ENCODE measurements at places on chromosomes 16 and 17.

DNA sequence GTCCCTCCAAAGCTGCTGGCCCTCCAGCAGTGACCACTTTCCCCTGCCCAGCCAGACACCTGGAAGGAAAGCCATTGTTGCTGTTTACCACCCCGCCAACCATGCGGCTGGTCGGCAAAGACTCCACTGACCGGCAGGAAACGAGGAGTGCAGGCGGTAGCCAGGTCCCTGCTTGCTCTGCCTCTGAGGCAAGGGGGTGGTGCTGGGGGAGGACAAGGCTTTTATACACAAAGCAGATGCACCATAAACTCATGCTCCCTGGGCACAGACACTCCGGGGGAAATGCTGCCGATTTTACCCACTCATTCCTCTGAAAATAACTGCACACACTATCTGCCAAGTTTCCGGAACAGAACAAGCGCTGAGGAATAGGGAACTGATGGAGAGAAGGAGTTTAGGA, 62.8 kb upstream of the GRIN2A start:
- no peak for DNase-seq

DNA sequence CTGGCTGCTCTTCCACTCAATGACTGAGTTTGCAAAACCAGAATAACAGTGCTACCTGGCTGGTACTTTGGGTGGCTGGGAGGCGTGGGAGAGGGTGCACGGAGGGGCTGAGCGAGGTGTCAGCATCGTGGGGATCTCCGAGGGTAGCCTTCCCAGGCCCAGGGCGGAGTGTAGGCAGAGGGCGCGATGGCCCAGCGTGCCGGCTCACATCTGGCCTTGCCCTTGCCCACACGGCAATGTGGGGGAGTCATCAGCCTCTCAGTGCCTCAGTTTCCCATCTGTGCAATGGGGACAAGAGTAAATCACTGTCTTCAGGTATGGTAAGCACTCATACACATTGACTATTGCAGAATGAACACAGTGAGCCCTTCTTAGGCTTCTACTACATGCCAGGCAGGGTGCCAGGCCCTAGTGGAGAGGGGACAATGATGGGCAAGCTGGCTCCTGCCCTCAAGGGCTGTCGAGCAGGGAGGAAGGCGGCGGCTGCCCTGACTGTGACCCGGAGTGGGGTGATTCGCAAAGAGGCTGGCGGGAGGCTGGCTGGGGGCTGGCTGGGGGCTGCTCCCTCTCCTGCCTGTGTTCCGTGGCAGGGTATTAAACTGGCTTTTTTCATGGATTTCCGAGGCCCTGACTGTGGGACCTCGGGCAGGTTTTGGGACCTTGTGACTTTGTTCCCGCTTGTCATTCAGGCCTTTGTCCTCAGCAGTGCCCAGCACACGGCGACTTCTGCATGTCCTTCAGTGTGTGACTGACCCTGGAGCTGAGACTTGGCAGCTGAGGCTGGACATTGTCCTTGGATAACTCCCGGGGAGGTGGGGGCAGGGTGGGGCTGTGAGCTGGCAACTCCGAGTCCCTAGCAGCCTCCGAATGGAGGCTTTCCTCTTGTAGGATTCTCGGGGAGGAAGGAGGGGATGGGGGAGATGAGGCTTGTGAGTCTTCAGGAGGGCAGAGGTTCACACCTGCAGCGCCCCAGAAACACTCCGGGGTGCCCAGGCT, 243.1 kb downstream of the SEC14L1 start:
- no peak for DNase-seq

GRCh38 chr16:78538919-78539318, 439.5 kb downstream of the WWOX start:
- peak; percentile 59 for DNase-seq

- DNase-seq: no peak
These were observed 282.8 kb downstream of the FTO start for GRCh38 chr16:53986793-53987192.

- no peak for DNase-seq
These were observed 12.4 kb upstream of the CYB561 start for GRCh38 chr17:63458478-63458877.

DNA sequence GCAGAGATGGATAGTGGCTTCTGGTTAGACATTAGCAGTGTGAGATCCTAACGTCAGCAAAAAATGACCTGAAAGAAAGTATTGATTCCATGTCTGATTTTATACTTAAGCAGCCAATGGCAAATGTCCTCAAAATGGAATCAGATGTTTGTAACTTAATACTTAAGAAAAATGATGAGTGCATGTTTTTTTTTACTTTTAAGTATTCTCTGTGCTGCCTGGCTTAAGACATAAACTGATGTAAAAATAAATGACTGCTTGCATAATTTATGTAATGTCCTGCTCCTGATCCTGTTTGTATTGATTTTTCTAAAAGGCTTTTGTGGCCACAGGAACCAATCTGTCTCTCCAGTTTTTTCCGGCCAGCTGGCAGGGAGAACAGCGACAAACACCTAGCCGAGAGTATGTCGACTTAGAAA, 7.4 kb downstream of the CBFB start:
- no peak for DNase-seq

GRCh38 chr16:88534638-88535190, 35.5 kb upstream of the ZC3H18 start:
- DNase-seq: peak; percentile 79

- DNase-seq: peak; percentile 68
These were observed 169.1 kb downstream of the XYLT1 start for GRCh38 chr16:17301593-17302135.

DNA sequence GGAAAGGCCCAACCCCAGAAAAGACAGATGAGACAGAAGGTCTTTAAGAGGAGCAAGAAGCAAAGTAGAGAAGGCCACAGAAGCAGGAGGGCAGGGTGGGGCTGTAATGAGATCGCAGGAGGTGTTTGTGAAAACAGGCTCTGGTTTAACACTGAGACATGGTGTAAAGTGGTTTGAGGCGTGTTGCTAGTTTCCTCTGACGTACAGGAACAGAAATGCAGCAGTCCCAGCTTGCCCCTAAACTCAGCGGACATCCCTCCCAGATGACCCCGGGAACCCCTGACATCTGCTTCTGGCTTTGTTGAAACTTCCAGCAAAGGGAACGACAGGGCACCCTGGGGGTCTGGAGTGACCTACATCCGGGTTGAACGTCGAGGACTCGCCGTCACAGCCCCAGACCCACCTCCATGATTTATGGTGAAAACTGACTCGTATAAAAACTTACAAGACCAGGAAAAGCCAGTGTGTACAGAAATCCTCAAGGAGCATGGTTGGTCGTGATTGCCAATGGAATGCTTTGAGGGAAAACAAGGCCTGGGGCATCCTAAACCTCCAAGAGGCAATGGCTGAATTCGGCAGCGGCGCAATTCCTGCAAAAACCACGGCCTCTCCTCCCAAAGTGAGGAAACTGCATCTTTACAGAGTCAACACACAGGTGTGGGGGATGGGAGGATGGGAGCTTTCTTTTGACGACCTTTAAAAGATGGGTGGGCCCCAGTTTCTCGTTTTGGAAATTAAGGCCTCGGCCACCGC, 25.8 kb downstream of the LITAF start:
- no peak for DNase-seq

DNA sequence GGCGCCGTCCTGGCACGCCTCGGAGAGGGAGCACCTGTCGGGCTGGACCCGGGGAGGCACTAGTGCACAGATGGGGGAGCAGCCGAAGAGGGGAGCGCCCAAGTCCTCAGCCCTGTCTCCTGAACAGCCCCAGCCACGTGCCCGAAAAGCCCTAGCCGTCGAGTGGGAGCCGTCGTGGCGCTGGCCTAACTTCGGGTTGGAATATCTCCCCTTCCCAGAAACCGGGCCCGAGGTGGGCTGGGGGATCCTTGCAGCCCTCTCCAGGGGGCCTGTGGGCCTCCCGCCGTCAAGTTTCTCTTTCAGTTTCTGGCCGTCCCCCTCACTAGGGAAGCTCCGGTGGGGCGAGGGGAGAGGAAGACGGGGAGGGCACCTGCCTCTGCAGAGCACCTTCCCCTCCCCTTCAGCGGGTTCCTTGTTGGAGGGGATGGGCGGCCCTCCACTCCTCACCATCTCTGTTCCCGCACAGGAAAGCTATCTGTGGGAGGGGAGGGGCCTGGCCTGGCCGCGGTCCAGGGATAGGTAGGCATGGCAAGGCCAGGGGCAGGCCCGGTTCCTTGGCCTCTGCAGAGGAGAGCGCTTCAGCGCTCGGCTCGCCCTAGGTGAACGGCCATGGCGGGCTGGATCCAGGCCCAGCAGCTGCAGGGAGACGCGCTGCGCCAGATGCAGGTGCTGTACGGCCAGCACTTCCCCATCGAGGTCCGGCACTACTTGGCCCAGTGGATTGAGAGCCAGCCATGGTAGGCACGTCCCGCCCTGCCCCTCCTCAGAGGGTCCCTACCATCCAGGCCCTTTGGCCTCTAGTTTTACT, 709 bp downstream of the STAT5A start:
- no peak for DNase-seq

DNA sequence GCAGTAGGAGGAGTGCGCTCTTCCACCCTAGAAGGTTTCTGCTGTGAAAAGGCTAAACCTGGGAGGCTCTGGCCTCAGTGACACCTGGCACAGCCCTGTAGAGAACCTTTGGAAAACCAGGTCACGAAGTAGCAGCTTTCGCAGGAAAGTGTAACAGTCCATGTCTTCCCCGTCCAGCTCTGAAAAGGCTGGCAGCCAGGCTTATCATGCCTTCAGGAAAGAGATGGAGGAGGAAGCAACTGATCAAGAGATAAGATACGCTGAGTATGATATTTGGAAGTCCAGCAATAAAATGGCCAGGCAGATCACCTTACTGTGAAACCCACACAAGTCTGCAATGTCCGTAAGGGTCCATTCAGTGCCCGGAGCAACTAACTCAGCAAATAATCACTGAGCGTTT, 22.3 kb downstream of the TUBD1 start:
- DNase-seq: no peak

- DNase-seq: no peak
These were observed 25.3 kb downstream of the VWA3A start for GRCh38 chr16:22117609-22118008.

DNA sequence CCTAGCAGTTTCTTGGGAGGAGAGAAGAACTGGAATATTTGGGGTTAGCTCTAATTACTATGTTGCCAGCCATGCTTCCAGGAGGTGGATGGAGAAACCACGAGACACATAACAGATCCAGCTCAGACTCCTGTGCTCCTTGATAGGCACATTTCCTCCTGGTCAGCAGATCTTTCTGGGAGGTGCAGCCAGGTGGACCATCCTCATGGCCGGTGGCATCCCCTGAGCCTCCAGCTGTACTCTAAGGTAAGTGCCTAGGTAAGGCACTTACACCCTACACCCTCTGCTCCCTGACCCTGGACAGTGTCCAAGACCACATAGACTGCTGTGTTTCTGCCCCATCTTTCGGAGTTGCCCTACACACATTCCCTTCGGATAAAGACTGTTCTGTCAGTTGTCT, 27.1 kb upstream of the N4BP1 start:
- DNase-seq: no peak

DNA sequence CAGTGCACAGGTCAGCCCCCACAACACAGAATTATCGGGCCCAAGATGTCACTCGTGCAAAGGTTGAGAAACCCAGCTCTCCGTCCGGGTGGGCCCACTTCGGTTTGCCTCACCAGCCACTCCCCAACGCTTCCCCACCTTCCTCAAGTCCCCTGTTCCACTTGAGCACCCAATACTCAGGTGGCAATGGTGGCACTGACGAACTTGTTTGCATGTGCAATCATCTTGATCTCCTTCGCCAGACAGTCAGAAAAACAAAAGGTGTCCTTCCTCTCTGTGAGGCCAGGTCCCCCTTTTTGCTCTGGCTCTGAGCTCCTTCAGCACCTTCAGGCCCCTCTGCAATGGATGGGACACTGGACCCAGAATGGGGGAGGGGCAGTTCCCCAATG, 3.7 kb downstream of the GGA2 start:
- no peak for DNase-seq

DNA sequence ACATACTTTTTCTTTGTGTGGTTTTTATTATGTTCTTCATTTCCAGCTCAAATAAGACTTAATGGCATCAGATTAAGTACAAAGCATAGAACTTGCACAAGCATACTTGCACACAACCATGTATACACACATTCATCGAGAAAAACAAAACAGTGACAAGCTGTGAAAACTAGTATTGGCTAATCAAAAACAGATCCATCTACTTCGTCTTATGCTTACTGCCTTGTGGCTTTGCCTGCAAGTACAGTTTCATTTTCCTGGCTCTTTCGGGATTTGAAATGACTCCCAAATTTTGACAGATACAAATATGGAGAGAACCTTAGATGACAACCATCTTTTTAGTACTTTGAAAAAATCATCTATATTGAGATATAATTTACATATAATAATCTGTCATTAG, 338.3 kb downstream of the BCAS3 start:
- no peak for DNase-seq

- DNase-seq: no peak
These were observed 48.3 kb downstream of the WDR45B start for GRCh38 chr17:82599674-82600661.

GRCh38 chr17:69218986-69219385, 9.6 kb downstream of the ABCA10 start:
- DNase-seq: no peak

- no peak for DNase-seq
These were observed 163.3 kb upstream of the GSE1 start for GRCh38 chr16:85449885-85450245.

GRCh38 chr17:65079489-65079900, 23.0 kb upstream of the GNA13 start:
- DNase-seq: no peak

DNA sequence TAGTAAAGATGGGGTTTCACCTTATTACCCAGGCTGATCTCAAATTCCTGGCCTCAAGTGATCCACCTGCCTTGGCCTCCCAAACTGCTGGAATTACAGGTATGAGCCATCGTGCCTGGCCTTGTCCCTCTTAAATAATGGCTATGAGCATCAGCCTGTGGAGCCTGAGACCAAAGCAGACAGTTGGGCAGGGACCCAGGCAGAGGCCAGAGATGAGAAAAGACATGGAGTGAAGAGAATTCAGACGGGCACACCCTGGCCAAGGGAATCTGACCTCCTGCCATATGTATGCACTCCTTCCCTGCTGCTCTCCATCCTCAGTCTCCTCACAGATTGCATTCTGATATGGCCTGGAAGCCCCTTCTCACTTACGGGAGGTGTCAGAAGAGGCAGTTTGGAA, 98.4 kb upstream of the DNAH9 start:
- DNase-seq: no peak

GRCh38 chr16:67389911-67390815, 3.1 kb downstream of the TPPP3 start:
- peak; percentile 96 for DNase-seq

- DNase-seq: peak; percentile 91
These were observed 3.6 kb upstream of the STAC2 start for GRCh38 chr17:39229274-39229913.

DNA sequence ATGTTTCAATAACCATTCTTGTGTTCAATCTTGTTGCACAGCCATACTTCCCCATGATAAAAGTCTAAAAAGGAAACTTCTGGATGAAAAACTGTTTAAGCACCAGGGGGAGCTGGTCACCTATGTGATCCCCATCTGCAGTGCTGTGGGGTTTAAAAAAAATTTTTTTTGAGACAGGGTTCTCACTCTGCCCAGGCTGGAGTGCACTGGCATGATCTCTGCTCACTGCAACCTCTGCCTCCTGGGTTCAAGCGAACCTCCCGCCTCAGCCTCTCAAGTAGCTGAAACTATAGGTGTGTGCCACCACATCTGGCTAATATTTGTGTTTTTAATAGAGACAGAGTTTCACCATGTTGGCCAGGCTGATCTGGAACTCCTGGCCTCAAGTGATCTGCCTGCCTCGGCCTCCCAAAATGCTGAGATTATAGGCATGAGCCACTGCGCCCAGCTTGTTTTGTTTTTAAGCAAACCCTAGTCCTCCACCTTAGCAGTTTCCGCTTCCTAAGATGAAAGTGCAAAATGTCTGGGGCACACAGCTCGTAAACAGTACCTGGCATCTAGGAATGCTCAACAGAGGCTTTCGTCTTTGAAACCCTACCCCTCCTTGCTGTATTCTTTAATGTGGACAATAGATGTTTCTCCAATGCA, 25.4 kb downstream of the DNAJA2 start:
- peak; percentile 72 for DNase-seq

Data from NB4 (cell line).